Activated T-cell treated with anti-CD3 and anti-CD28 coated beads, Interleukin-2, amount 50 U/mL, for 1 hour (primary cell): ENCODE measurements at places on chromosomes 3 and 15.

GRCh38 chr15:70714015-70714414, 49.3 kb downstream of the UACA start:
- no peak for DNase-seq

DNA sequence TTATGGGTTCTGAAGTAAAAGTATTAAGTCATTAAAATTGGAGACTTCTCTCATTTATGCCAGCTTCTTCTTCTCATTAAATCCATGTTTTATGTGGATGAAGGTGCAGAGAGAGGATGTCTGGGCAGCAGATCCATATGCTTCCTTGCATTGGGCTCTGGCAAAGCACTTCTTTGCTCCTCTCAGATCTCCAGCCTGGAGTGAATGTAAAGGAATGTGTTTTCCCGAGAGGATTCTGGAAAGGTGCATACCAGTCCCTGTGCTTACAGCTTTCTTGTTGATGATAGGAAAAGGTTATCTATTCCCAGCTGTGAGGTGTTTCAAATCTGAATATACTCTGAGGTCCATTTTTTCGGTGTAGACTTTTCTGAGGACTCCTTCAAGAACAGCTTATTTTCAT, 79.9 kb upstream of the PEX5L start:
- no peak for DNase-seq

DNA sequence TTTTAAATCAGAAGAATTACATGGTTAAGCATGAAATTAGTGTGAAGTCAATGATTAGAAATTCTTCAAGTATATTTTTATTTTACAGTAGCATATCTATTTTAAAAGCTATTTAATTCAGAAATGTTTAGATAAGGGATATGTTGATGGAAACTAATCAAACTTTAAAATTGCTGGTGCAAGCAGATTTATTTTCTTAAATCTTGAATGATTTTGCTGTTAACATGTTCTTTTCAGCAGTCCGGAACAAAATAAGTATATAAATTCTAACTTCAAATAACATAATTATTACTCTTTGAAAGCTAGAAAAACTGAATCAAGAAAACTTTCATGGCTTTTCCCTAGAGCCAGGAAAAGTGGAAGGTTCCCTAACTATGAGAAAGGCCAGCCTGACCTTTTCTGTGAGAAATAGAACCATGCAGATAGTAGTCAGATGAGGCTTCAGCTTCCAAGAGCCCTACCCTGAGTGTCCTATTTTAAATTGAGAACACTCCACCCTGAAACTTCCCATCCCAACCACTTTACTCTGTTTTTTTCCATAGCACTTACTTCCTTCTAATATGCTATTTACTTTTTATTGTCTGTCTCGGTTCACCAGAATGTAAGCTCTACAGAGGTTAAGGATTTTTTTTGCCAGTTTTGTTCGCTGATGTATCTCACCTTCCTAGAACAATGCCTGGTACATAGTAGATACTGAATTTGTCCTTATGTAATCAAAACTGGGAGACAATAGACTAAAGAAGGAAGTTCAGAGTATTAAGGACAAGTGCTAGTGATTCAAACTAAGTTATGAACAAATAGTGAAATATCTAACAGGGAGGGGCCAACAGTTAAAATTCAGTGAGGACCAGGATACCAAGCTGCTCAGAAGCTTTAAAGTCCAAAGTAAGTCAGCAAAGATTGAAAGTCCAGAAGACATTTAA, 66.8 kb downstream of the CD200R1L start:
- DNase-seq = no peak

DNA sequence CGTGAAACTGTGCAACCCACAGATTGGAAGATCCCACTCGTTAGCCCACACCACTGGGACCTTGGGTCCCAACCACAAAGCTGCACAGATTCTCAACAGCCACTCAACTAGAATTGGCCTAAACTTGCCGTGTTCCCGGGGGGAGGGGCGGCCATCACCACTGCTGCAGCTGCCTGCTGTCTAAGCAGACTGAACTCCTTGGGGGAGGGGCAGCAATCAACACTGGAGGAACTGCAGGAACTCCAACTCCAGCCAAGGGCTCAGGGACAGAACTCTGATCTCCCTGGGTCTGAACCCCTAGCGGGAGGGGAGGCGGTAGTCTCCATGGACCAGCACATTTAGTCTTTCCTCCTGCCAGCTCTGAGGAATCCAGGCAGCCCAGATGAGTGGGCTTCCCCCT, 205.9 kb downstream of the RSL24D1 start:
- no peak for DNase-seq

DNA sequence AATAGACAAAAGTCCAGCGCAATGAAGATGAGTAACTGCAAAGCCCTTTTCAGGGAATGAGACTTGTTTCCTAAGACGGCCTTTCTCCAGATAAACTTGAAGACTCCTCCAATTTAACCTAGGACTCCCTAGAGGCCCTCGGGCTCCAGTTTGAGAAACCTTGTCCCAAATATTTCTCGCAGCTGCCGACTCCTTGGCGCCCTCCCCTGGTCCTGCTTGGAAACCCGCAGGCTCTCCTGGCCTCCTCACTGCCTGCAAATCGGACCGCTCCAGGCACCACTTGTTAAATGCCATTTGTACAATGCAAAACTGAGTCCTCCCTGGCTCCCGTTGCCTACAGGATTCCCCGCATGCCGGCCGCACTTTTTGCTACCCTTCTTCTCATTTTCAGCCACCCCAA, 36.8 kb downstream of the MUC4 start:
- no peak for DNase-seq
